ENCODE measurements at places on chromosomes 6 and 20.

- DNase-seq, result no peak
Observed at GRCh38 chr20:3233991-3234498, 4.9 kb downstream of the SLC4A11 start.

- DNase-seq, result no peak
Observed at GRCh38 chr20:57910716-57911115, 200.9 kb upstream of the PMEPA1 start.

DNA sequence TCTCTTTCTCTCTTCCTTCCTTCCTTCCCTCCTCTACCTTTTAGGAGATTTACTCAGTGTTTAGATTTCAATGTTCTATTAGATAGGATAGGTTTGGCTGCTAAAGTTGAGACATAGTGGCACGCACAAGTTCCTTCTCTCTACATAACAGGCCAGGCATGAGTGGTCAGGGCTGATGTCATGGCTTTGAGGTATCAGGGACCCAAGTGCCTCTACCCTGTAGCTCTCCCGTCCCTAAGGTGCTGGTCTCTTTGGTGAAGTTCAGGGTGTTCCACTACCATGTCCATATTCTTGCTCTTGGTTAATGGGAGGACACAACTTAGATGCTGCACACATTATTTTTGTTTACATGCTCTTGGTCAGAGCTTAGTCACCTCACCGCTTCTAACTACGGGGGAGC lies 245.3 kb downstream of the QKI start:
- no peak for DNase-seq

GRCh38 chr6:130063806-130064205 lies 45.4 kb downstream of the L3MBTL3 start:
- no peak for DNase-seq

GRCh38 chr6:26604026-26604425 lies 7.3 kb downstream of the ABT1 start:
- no peak for DNase-seq

GRCh38 chr6:33289784-33290315 lies 449 bp downstream of the PFDN6 start:
- no peak for DNase-seq

DNA sequence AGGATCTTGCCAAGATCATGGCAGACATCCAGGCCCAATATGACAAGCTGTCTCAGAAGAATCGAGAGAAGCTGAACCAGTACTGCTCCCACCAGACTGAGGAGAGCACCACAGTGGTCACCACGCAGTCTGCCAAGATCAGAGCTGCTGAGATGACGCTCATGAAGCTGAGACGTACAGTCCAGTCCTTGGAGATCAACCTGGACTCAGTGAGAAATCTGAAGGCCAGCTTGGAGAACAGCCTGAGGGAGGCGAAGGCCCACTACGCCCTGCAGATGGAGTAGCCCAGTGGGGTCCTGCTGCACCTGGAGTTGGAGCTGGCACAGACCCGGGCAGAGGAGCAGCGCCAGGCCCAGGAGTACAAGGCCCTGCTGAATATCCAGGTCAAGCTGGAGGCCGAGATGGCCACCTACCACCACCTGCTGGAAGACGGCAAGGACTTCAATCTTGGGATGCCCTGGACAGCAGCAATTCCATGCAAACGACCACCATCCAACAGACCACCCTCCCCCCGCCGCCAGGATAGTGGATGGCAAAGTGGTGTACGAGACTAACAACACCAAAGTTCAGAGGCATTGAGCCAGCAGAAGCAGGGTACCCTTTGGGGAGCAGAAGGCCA lies 44.7 kb upstream of the GRM4 start:
- no peak for DNase-seq

- DNase-seq, result no peak
Observed at GRCh38 chr20:62335532-62335931, 31.6 kb downstream of the LAMA5 start.

DNA sequence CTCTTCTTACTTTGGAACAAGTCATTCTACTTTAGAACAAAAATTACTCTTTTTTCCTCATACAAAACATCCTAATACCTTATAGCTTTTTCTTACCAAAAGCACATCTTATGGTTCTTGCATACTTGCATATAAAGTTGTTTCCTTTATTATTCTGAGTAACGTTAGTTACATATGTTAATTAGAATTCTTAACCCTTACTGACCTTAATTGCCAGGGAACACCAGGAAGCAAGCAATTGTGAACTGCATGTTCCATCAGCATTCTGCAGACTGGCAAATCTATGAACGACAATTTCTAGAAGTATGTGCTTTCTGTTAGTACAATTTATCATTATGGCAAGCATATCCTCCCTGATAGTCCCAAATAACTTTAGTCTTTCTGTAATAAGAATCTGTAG lies 831.0 kb downstream of the C6orf118 start:
- no peak for DNase-seq

DNA sequence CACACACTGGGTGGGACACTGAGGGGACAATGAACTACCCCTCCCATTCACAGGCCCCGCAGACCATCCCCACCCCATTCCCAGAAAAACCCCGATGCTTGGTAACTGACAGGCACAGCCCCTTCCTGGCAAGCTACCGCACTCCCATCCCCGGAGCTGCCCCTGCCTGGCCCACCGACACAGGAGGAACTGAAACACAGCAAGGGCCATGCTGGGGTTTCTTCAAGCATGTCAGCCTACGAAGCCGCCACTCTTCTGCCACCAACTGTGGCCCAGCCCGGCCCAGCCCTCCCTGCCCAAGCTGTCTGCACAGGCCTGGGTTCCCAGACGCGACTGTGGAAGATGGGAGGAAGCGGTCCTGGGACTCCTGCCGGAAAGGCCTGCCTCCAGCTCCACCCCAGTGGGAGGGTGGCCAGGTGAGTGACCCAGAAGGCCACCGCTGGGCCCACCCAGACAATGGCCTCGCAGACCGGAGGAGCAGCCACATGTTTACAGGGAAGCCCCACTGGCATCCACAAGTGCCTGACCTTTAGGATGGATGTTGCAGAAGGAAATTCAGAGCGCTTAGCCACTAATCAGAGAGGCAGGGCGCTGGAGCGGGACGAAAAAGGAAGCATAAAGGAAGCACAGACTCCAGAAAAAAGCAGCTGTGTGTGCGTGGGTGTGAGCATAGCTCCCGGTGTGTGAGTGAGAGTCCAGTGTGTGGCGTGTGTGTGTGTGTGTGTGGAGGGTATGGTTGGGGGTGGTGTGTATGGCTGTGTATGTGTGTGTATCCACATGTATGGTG lies 91.6 kb downstream of the PRND start:
- DNase-seq, result no peak

DNA sequence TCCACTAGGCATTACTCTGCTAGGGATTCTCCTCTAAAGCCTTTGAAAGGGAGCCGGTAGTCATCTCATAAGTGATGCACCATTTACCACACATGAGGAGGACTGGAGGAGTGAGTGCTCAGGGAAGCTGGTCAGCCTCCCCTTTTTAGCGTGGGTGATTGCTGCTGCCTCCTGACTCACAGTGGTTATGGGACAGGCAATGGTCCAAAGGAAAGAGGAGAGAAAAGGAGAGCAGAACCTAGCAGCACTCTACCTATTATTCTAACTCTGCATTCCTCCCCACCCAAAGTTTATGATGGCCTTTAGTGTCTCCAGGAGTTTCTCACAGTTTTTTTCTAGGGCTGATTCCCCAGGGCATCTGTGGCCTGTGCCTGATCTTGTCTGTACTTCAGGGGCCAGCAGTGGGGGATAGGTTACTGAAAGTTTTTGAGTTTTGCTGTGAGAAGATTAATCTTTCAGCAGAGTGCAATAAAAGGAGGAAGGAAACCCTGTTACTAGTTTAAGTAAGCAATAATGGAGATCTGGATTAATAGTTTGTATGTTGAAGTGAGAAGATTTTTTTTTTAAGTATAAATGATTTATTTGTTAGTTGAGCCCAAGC lies 36.4 kb upstream of the GCLC start:
- DNase-seq, result peak; percentile 14

- no peak for DNase-seq
Observed at GRCh38 chr6:5093231-5094015, 8.3 kb downstream of the PPP1R3G start.

GRCh38 chr6:139577124-139577762 lies 202.8 kb upstream of the CITED2 start:
- DNase-seq, result peak; percentile 16

GRCh38 chr6:90139272-90139817 lies 157.3 kb downstream of the BACH2 start:
- DNase-seq, result no peak

DNA sequence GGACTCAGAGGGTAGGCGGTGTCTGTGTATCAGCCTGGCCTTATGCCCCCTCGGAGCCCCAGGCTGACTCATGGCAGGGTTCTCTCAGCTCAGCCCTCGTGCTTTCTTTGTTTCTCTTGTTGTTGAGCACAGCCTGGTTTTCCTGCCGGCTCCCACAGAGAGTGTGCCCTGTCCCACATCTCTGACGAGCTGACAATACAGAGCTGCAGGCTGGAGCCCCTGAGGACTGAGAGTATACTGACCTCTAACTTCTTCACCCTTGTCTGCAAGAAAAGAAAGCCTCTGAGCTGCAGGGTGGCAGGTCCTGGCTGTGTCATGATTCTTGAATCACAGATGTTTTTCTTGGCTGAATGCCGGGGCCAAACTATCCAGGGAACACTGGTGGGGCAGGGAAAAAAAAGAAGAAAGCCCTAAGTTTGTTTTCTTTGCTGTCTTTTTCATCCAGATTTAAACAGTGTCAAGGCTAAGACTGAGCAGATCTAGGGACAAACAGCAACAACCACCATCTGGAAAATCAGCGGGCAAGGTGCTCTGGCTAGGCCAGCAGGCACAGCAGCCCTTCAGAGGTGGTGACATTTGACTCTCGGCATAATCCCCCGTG lies 63.3 kb upstream of the ZNF133 start:
- DNase-seq, result peak; percentile 82

GRCh38 chr6:151065027-151065815 lies 174.5 kb upstream of the AKAP12 start:
- no peak for DNase-seq

DNA sequence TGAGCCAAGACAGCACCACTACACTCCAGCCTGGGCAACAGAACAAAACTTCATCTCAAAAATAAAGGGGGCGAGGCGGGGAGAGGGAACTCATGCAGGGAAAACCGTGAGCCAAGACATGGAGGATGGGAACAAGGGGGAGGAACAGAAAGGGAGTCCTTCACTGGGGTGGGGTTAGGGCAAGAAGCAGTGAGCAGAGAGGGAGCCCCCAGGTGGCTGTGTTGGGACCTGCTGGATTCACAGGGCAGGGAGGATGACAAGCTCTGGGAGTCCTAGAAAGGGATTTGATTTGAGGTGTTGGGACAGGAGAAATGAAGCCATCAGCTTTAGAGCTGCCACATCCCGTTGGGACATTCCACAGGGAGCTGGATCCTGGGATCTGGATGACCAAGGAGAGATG lies 90.6 kb upstream of the TOP1 start:
- no peak for DNase-seq

DNA sequence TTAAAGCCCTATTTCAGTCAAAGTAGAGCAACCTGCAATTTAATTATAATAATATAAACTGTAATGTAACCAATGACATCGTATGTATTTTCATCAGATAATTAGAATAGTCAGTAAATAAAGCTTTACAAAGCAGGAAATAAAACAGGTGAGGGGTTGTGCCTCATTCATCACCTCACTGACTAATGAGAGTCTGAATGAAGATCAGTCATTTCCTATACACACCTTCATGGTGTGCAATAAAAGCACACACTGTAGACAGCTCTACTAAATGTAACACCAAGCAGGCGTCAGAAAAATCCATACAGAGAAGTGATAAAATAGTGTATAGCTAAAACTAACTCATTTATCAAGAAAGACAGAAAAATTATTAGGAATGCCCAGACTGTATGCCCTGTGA lies 105.9 kb downstream of the MAN1A1 start:
- no peak for DNase-seq

GRCh38 chr20:57439432-57439831 lies 48.2 kb downstream of the RBM38 start:
- peak; percentile 73 for DNase-seq

DNA sequence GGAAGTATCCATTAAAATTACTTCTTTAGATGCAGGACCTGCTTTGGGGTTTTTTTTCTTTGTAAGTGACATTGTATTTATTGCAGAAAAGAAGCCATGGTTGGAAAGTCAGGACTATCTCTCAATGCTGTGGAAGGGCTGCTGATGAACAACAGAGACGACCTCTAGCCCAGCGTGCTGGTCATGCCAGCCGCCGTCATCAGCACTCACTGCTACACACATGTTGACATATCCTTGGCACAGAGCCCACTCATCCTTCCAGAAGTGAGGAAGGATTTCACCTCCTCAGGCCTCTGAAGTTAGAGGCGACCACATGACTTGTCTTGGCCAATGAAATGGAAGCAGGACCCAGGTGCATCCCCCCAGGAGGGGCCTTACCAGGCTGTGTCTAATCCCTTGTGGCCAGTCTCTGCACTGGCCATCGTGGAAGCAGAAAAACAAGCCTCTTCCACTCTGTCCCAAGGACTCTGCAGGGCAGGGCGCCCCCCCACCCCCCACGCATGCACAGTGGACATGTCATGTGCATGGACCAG lies 343.5 kb downstream of the TAF4 start:
- DNase-seq, result no peak

DNA sequence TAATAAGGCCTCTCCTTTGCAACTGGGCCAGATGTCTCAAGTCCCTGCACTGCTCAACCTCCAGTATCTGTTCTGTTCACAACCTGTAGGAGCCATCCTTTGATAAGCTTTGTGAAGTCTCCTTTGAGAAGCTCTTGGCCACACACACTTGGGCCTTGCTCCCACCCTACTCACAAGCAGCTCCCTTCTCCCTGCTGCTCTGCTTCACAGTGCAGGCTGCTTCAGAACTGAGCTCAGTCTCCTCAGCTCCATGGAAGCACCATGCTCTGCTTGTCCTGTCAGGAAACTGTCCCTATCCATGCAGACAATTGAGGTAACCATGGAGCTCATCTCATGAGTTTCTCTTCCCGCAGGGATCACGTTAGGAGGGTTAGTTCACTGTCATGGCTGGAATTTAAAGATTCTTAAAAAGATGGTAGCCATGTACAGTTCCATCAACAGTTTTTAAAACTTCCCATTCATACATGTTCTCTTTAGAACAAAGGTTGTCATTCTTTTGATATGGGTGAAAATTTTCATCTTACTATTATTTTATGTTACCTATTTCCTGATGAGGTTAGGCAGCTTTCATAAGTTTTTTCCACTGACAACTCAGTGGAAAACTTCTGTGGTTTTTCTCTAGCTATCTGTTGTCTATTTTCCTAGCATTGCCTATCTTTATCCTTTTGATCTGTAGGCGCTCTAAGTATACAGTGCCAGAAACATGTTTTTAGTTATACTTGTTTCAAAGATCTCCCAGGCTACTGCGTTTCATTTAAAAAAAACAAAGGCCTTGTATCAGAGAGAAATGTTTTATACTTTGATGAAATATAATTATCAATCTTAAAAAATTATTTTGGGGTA lies 62.6 kb downstream of the AK9 start:
- no peak for DNase-seq

DNA sequence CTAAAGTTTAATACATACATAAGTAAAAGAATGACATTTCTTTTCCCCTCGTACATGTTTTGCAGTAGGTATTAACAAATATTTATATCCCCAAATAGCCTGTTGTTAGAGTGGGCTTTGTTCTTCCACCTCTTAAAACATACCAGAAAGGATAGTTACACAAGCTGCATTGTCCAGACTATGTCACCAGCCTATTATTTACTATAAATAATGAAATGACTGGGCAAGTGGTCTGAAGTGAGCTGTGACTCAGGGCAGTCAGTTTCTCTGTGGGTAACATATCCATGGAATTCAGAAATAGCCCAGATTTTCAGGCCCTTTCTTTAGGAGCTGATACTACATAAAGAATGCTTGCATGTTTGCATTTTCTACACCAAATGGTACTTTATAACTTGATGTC lies 60.1 kb downstream of the FUT9 start:
- peak; percentile 24 for DNase-seq

- peak; percentile 56 for DNase-seq
Observed at GRCh38 chr6:101391772-101392585, 1.5 kb upstream of the GRIK2 start.

GRCh38 chr20:36786246-36786645 lies 12.7 kb upstream of the DSN1 start:
- no peak for DNase-seq
